T-helper 17 cell (primary cell): ENCODE measurements at places on chromosomes 2 and 18.

GRCh38 chr2:163474889-163475288 lies 260.9 kb downstream of the FIGN start:
- H3K27ac ChIP-seq = no peak overlapping the region
- H3K27me3 ChIP-seq = no peaks in the 10 kb centered on the region
- H3K36me3 ChIP-seq = no peaks in the 10 kb centered on the region

- no peaks in the 10 kb centered on the region for H3K27me3 ChIP-seq
- DNase-seq = no peak
- H3K27ac ChIP-seq = no peak overlapping the region
- H3K36me3 ChIP-seq = no peaks in the 10 kb centered on the region
- no peak overlapping the region for H3K4me3 ChIP-seq
Measured at GRCh38 chr2:223203971-223204929, 152.3 kb downstream of the KCNE4 start.

DNA sequence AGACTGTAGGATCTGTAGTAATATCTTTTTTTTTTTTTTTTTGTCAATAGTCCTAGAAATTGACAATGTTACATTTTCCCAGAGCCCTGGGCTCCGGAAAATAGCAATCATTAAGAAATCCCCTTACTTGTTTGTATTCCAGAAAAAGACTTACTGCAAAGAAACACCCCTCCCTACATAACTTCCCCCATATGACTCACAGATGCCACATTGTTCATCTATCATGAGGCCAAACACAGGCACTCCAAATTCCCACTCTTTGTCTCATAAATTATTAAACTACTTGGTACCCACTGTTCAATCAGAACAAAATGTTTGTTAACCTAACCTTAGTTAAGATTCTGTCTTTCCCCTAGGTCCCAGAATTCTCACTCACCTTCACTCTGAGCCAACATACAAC lies 53.5 kb downstream of the TEX51 start:
- H3K36me3 ChIP-seq = no peaks in the 10 kb centered on the region
- H3K27ac ChIP-seq = no peak overlapping the region
- peaks cover 49% of the 10 kb centered on the region for H3K27me3 ChIP-seq
- no peak for DNase-seq
- no peaks in the 10 kb centered on the region for H3K4me1 ChIP-seq

- H3K27me3 ChIP-seq = no peaks in the 10 kb centered on the region
- no peak for DNase-seq
- H3K4me1 ChIP-seq = no peaks in the 10 kb centered on the region
- H3K36me3 ChIP-seq = no peaks in the 10 kb centered on the region
- H3K27ac ChIP-seq = no peak overlapping the region
Measured at GRCh38 chr2:54290356-54291025, 34.5 kb upstream of the TSPYL6 start.

DNA sequence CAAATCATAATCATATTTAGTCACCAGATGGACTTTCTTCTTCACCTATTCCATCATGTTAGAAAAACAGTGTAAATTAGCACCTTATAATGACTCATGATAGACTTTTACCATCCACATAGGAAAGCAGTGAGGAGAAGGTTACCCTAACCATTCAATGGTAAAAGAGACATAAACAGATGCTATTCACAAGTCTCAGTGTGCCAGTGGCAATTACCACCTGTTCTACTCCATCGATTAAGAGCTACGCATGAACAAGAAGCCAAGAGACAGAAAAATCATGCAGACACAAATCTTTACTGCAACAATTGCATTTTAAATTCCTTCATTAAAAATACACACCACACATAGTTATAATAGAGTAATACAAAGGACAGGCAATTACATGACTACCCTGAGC lies 106.7 kb upstream of the CHAC2 start:
- H3K4me3 ChIP-seq = no peak overlapping the region
- H3K27me3 ChIP-seq = no peaks in the 10 kb centered on the region
- H3K4me1 ChIP-seq = peaks cover 2% of the 10 kb centered on the region
- no peaks in the 10 kb centered on the region for H3K36me3 ChIP-seq

DNA sequence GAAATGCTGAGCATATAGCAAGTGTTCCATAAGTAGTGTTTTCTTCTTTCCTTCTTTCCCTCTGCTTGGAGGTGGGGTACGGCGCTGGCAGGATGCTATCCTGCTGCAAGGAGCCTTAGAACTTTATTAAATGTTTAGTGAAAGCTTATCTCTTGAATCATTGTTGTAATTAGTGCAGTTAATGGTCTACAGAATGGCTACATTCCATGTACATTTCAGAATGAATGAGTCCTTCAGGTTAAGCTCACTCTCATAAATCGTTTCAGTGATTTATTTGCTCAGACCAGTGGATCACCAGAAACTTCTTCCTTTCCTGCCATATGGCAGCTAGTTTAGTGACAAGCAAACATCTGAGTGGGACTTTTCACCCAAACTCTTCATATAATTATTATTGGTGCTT lies 3.3 kb upstream of the YWHAQ start:
- no peak overlapping the region for H3K4me3 ChIP-seq
- H3K4me1 ChIP-seq = peaks cover 19% of the 10 kb centered on the region
- H3K27me3 ChIP-seq = no peaks in the 10 kb centered on the region
- peak overlapping the region; percentile 94 for H3K27ac ChIP-seq

GRCh38 chr2:154439156-154439555 lies 259.3 kb upstream of the KCNJ3 start:
- no peak overlapping the region for H3K4me3 ChIP-seq
- no peaks in the 10 kb centered on the region for H3K4me1 ChIP-seq
- no peaks in the 10 kb centered on the region for H3K27me3 ChIP-seq
- DNase-seq = no peak
- H3K36me3 ChIP-seq = no peaks in the 10 kb centered on the region
- H3K27ac ChIP-seq = no peak overlapping the region

- H3K4me1 ChIP-seq = peaks cover 7% of the 10 kb centered on the region
- H3K36me3 ChIP-seq = no peaks in the 10 kb centered on the region
- peaks cover 57% of the 10 kb centered on the region for H3K27me3 ChIP-seq
- no peak overlapping the region for H3K4me3 ChIP-seq
- no peak overlapping the region for H3K27ac ChIP-seq
Measured at GRCh38 chr2:1748741-1749488, 4.6 kb upstream of the PXDN start.

GRCh38 chr2:201883606-201884369 lies 77.5 kb downstream of the CDK15 start:
- peaks cover 17% of the 10 kb centered on the region for H3K4me1 ChIP-seq
- peaks cover 94% of the 10 kb centered on the region for H3K27me3 ChIP-seq
- H3K27ac ChIP-seq = no peak overlapping the region
- no peak overlapping the region for H3K4me3 ChIP-seq
- DNase-seq = no peak
